ENCODE measurements at places on chromosomes 2 and 18. TPM values are rescaled to one million over a fixed set of nuclear protein-coding genes. Genes with fewer than 3 reads are reported as not detected.

Gene BZW1
- total RNA-seq: 323 TPM

Gene CD302
- 2.4 TPM for total RNA-seq

- DNase-seq: no peak
Measured at GRCh38 chr2:109380502-109381326, 233.1 kb downstream of the SEPTIN10 start.

DNA sequence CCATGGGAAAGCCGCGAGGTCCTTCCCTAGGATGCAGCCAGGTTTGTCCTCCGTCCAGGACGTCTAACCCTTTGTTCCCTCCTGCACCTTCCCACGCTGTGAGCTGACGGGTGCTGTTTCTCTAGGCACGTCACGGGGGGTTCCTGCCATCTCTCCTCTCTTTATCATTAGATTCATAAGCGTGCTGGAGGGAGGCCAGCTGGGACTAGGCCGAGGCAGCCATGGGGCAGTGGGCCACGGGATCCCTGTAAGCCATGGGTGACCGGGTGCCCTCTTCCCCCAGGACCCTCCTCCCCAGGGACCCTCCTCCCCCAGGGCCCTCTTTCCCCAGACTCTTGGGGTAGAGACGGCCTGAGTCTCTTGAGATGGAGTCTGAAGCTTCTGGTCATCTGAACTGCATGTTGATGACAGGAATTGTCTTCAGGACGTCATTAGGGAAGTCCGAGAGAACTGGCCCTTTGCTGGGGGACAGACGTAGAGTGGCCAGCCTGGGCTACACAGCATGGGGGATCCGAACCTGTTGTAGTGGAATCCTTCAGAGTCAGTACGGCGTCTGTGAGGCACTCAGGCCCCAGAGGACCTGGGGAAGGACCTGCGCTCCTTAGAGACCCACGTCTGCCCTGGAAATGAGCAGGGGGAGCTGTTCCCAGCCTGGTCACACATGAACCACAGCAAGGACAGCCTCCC lies 108.1 kb downstream of the TPO start:
- no peak for DNase-seq

Gene PLCD4
- 0.80 TPM for total RNA-seq

DNA sequence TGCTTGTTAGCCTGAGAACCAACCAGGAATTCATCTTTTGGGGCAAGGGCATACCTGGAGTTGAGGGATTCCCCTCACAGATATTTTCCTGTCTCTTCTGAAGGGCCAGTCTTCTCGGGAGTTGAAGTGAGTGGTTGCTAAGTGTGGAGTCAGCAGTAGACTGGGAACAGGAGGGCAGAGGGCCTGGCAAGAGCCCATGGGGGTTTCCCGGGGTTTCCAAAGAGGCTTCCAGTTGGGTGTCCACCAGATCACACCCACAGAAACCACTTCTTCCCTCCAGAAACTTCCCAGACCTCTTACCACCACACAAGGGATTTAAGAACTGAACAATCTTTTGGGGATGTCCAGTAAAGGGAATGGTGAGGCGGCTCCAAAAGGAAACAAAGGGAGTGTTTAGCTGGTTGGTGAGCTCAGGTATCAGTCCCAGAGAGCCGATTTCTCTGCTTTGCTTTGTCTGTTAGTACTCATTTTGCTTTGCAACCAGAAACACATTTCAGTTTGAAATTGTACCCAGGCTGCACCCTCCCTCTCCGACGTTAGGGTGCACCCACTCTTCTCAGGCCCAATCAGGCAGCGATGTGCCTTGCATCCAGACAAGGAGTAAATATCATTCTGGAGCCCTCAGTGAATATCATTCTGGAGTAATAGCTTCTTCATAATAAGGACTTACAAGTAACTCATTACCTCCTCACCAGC lies 47.5 kb upstream of the SPATS2L start:
- no peak for DNase-seq

DNA sequence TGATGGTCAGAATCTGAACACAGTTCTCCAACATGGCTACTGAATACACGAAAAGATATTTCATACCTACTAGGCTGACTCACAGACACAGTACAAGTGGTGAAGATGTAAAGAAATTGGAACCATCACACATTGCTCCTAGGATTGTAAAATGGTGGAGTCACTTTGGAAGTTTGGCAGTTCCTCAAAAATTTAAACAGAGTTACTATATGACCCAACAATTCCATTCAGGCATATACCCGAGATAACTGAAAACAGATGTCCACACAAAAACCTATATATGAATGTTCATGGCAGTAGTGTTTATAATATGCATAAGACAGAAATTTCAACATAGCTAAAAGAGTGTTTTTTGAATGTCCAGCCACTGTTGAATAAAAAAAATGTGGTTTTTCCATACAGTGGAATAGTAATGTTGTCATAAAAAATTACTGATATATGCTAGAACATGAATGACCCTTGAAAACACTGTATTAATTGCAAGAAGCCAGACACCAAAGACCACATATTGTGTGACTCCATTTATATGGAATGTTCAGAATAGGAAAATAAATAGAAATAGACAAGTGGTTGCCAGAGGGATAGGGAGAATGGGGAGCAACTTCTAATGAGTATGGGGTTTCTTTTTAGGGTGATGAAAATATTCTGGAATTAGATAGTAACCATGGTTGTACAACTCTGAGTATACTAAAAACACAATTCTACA lies 10.1 kb downstream of the RMP24 start:
- no peak for DNase-seq

DNA sequence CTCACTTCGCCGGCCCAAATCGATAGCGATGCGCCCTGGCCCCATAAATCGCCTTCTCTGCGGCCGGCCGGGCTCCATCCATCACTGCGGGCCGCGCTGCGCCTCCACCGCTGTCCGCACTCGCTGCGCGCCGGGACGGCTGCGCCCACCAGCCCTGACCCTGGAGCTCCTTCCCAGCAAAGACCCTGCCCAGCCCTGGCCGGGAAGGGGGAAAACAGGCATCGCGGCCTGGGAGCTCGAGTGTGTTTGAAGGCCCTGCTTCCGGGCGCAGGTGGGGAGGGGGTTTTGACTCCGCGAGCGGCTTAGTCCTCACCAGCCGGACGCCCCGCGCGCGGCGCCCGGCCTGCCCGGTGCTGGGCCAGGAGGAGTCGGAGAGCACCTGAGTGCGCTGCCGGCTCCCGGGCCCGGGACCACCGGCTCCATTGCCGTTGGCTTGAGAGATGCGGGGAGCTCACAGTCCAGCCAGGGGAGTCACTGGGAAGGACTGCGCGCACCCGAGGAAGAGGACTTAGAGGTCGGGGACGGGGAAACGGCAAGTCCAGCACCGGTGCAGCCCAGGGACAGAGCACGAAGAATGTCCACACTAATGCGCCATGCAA lies 1.1 kb downstream of the PAX8 start:
- peak; percentile 60 for DNase-seq

DNA sequence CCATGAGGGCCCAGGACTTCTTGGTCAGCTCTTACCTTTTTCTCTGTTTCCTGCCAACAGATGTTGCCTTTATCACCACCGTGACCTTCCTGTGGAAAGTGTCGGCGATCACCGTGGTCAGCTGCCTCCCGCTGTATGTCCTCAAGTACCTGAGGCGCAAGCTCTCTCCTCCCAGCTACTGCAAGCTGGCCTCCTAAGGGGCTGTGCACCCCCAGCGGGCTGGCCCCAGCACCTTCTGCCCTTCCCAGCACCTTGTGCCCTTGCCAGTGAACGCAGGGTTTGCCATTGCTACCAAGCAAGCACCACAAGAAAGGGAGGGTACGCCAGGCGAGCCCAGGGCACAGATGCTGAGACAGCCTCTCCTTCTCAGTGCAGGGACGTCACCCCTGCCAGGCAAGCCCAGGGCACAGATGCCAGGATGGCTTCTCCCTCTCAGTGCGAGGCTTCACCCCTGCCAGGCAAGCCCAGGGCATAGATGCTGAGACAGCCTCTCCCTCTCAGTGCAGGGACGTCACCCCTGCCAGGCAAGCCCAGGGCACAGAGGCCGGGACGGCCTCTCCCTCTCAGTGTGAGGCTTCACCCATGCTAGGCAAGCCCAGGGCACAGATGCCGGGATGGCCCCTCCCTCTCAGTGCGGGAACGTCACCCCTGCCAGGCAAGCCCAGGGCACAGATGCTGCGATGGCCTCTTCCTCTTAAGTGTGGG lies 18.4 kb upstream of the NFATC1 start:
- no peak for DNase-seq

DNA sequence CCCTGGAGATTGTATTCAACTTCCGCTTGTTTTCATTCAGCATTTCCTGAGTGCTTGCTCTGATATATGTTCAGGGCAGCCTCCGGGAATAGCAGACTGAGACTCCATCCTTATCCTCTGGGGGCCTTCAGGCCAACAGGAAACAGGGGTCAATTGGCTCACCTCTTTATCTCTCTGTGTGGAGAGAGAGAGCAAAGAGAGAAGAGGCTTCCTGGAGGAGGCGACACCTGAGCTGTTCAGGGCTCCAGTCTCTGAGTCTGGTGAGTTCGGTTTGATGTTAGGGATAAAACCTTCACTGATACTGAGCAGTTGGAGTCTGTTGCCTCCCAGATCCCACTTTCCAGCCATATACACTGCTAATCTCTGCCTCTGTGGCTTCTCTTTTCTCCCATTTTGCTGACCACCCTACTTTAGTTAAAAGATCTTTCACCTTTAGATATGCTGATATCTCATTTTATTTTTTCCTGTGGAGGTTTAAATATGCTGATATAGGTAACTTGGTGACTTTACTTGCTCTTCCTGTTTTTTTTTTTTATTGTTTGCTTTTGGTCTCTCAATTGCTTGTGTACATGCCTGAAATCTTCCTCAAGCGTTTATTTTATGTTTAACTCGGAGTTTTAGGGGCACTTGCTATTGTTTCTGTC lies 56.9 kb downstream of the KCNS3 start:
- peak; percentile 40 for DNase-seq

Gene BCL2L11
- total RNA-seq: 22.5 TPM

GRCh38 chr2:86566158-86566820 lies 3.0 kb upstream of the CHMP3 start:
- no peak for DNase-seq

Gene CERKL
- total RNA-seq: not detected

GRCh38 chr2:50355891-50356290 lies 676.0 kb downstream of the NRXN1 start:
- DNase-seq: no peak

Gene OSBPL6
- total RNA-seq: 8.5 TPM

DNA sequence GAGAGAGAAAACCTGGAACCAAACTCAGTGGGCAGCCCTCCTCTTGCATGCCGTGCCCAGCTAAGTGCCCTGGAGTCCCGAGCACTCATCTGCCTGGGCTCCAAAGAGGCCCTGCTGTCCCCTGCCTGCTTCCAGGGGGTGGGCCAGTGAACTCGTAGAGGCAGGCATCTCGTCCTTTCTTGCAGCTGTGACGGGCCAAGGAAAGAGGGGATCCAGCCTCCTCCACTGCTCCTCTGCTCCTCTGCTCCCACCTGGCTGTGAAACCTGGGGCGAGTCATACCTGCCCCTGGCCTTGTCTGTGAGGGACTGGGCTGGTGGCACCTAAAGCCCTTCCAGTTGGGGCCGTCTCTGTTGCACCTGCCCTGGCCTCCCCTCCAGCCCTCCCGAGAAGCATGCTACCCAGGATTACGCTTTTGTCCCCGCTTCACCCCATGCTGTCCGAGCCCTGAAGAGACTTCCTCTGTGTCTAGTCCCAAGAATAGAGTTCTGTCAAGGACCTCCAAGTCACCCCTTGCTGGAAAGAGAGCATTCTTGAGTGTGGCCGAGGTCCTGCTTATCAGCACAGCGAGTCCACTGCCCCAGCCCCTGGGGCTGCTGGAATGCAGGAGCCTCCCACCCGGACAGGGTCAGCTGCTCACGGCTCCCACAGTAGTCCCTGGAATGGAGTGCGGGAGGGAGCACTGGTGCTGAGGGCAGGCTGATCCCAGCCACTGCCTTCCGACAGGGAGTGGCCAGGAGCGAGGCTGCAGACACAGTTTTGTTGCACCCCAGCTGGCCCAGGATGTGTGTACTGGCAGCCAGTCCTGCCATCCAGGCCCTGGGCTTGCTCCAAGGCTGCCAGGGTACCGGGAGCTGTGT lies 14.3 kb downstream of the KCNK3 start:
- no peak for DNase-seq

GRCh38 chr2:165897726-165898125 lies 55.9 kb downstream of the TTC21B start:
- DNase-seq: no peak

Gene KYNU
- total RNA-seq: 0.50 TPM

Gene VIT
- total RNA-seq: not detected

Gene TTL
- total RNA-seq: 34.6 TPM

GRCh38 chr2:100730290-100730868 lies 89.6 kb upstream of the NPAS2 start:
- DNase-seq: peak; percentile 81

Gene EFEMP1
- total RNA-seq: 22.5 TPM

GRCh38 chr18:34760444-34760843 lies 50.3 kb downstream of the DTNA start:
- no peak for DNase-seq

DNA sequence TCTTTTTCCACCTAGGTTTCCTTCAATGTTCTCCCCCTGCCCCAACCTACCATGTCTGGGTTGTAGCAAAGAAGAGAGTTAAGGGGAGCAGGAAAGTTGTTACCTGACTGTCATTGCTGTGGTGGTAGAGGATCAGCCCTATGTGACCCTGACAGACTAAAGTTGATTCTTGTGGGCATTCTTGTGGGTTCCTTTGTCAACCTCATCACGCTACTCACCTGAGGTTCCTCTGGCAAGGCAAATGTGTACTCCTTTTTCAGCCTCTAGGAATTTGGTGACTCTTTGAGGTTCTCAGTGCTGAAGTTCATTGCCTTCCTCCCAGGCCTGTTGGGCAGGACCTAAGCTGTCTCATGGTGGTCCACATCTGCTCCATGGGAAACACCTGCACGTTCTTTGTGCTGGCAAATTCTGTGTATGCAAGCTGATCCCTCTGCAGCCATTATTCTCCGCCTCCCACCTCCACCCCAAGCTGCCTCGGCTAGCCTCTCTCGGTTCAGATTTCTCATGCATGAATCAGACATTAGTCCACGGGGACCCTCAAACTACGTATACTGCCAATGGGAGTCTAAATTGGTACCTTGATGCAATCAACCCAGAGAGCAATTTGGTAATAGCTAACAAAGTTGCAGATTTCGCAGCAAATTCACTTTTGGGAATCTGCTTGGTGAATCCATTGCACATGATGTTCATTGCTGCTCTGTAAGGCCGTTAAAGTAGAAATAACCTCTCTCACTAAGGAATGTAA lies 1.5 kb upstream of the GMCL1 start:
- DNase-seq: no peak

DNA sequence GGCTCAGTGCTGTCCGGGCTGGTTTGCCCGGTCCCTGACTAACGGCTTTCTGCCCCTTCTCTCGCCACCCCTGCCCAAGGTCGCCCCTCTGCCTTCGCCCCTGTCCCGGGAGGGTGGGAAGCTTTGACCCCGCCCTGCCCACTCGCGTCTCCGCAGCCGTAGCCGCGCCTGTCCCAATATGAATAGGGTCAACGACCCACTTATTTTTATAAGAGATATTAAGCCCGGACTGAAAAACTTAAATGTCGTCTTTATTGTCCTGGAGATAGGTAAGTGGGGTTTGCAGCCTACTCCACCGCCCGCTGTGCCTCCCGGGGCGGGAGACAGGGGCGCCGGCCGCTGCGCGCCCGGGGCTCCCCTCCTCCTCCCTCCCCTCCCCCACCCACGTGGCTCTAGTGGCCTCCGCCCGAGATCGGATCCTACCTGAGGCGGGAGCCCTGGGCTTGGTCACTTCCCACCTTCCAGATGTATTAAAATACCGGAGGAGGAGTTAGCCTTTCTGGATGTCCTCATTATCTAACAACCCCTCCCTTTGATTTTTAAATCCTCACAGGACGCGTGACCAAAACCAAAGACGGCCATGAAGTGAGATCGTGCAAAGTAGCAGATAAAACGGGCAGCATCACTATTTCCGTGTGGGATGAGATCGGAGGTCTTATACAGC lies 633 bp downstream of the NABP1 start:
- peak; percentile 66 for DNase-seq

Data from GM23338 (cell line).